ENCODE measurements at places on chromosomes 3 and 15.

DNA sequence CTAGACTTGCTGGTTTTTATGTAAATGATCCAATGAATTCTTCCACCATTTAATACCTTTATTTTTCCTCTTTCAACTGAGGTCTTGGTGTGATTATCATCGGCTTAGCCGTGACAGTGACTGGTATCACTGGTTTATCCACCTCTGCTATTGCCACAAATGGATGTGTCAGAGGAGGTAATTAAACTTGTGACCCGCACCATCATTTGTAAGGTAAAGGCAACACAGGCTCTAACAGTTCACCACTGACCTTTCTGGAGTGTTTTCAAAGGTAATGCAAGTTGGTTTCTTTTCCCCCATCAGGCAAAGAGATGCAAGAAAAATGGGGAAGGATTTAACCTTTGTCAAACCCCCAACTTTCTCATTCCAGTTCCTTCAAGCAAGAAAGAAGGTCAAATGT lies 19.7 kb downstream of the SLC12A1 start:
- DNase-seq, result no peak

DNA sequence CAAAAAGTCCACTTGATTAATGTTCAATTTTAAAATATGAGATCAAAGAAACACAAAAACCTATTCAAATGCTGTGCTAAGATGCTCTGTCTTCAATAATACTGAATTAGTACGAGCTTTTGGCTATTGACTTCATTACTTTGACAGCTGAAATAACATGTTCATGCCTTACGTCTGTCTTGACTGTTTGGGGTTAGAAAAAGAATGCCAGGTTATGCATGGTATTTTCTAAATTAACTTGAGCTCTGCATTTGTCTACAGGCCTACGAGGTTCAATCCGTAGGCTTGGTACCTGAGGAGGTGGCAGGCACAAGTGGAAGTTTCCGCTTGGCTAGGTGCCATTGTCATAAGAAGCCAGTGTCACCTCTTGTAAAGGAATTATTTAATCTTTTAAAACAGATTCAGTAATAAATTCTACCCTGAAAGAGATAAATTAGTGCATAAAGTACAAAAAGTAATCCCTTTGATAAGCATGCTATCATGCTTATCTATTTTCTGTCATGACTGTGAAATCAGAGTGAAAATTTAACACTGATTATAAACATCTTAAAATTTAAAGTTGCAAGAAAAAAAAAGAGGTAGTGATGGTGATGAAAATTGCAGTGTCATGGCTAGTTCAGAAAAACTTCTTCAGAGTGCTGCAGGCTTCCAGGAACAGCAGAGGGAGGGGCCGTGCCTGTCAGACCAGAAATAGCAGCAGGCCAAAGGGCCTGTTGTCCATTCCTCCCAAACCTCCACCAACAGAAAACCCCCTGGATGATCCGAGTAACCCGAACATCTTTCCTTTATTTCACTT lies 115.7 kb downstream of the ARRDC4 start:
- no peak for DNase-seq

DNA sequence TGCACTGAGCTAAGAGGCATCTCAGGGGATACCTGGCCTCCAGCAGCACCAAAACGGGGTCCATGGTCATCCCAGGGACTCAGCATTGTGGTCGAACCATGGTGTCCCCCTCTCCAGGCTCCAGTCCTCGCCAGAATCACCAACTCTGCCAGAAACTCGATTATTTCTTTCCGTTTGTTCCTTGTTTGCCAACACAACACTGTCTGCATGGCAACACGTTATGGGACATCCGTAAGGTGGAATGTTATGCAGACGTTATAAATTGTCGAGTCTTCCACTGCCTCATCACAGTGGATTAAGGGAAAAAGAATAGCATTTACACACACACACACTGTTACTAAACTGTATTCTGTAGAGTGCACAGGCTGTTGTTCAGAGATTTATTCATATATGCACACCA lies 52.5 kb upstream of the RPL32 start:
- DNase-seq, result no peak

DNA sequence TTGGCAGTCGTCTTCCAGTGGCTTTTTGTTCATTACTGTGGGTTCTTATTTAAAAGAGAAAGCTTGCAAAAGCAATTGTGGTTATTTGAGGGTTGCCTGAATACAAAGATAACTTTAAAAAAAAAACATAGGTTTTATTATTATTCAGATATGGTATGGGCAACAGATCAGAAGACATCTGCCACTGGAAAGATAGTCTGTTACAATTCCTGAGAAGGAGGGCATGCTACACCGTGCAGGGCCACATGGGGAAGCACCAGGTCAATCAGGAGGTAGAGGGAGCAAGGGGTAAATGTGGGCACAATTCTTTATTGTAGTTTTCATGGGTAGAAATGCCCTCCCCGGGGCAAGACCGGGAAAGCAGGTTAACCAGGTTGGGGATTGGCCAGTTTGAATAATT lies 46.5 kb downstream of the BBS4 start:
- DNase-seq, result no peak

DNA sequence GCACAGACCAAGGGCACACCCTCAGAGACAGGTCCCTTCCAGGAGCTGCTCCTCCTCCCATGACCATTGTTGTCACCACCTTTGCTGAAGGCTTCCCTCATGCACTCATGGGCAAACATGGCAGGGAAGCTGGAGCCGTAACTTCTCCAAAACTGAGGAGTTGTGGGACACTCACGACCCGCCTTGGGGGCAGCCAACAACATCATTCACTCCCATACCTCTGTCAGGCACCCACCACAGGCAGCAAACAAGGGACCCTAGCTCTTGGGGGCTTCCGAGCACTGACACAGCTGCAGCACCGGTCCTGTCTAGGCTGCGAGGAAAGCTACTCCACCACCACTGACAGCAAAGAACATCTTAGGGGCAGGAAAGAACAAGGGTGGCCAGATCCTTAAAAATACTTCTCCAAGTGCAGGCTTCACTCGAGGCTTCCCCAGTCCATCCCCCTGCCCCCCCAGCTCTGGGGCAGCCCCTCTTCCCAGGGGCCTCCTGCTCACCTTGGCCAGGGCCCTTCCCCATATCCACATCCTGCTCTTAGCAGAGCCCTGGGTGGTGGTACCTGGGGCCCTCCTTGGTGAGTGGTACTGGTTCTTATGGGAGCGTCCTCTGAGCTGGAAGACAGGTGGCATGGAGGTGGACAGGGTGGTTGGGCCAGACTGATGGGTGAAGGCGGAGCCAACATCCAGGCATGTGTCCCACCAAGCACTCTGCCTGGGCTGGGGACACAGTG lies 28.0 kb upstream of the DUSP7 start:
- DNase-seq, result no peak
